Aorta (tissue), 5 donors: ENCODE measurements at places on chromosomes 12 and 14. TPM values are rescaled to one million over a fixed set of nuclear protein-coding genes. Genes with fewer than 3 reads are reported as not detected.

GYS2 gene
- total RNA-seq: 0.15 TPM

SLC6A13 gene
- total RNA-seq: 0.90 TPM

LTBP2 gene
- total RNA-seq: 363 TPM

BDKRB1 gene
- 0.36 TPM for total RNA-seq

RERGL gene
- total RNA-seq: 6.9 TPM

DNA sequence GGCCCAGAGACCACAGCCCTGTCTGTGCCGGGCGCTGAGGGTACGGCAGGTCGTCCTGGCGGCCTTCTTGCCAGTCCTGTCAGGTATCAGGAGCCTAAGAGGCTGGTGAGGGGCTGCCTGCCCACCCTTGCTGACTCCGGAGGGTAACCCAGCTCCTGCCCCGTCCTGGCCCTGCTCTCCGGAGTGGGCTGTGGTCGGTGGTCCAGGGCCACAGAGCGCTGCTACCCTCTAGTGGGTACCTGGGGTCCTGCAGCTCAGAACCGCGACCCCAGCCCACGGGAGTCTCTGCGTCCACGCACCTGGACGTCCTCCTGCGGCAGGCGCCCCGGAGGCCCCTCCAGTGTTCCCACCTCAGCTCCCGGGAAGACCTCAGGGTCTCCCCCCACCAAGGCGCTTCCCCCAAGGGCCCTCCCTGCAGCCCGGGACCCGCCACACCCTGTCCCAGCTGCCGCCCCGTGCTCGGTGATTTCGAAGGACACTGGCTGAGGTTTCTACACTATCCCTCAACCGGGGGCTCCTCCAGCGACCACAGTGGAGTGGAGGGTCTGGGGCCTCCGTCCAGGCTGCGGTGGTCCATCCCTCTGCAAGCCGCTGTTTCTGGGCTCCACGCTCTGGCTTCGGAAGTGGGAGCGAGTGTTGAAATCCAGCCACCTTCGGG is 75.9 kb upstream of the FBRSL1 start:
- no peak for DNase-seq

DNA sequence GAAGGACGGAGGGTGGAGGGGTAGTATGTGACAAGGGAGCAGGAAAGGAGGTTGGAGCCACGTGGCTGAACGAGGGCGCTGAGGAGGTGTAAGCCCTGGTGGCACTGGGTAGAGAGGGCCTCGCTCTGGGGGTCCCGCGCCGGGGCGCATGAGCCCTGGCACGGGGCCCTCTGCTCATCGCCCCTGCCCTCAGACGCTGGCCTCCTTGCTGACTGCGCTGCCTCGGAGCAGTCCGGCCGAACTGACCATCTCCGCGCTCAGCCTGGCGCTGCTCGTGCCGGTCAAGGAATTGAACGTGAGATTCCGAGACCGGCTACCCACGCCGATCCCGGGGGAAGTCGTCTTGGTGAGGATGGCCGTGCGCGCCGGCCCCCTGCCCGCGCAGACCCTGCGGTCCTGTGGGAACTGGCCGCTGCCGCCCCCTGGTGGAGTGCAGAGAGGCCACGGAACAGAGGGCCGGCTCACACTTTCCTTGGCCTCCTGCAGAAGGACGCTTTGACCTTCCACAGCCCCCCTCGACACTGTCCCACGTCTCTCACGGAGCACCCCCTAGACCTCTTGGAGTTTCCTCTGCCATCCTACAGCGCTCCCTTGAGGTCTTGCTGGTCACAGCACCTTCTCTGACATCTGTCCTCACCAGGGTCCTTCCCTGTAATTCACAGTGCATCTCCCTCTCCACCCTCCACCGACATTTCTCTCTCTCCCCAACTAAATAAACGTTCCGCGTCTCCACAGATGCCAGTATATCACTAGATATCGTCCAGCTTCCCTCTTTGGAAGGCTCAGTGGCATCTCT is 10.5 kb downstream of the ARHGEF25 start:
- peak; percentile 92 for DNase-seq

GRCh38 chr12:87160848-87161601 is 868.2 kb downstream of the C12orf50 start:
- DNase-seq: no peak

DNA sequence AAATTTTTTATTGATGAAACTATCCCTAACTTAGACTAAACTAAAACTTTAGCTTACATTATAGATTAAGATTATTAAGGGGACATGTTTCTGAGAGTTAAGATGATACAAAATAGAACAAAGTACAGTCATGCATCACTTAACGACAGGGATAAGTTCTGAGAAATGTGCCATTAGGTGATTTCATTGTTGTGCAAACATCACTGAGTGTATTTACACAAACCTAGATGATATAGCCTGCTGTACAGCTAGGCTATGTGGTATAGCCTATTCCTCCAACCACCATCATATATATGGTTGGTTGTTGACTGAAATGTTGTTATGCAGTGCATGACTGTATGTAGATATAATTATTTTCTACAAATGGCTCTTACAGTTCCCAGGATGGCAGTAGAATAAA is 46.5 kb downstream of the ATP6V1D start:
- no peak for DNase-seq

DNA sequence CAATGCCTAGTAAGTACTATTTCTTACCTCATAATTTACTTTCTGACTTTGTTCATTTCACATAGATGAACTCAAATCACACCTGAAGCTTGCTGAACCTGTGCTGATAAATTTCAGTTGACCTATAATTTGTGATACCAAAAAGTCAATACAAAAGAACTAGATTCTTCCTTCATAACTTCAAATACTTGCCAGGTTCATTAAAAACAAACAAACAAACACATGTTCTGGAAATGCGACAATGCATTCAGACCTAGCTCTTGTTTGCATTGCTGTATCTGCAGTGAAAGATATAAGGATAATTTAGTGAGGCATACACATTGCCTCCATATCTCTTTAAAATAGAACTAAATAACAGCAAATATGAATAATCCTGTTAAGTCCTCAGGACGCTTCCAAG is 221.3 kb downstream of the GXYLT1 start:
- no peak for DNase-seq

DNA sequence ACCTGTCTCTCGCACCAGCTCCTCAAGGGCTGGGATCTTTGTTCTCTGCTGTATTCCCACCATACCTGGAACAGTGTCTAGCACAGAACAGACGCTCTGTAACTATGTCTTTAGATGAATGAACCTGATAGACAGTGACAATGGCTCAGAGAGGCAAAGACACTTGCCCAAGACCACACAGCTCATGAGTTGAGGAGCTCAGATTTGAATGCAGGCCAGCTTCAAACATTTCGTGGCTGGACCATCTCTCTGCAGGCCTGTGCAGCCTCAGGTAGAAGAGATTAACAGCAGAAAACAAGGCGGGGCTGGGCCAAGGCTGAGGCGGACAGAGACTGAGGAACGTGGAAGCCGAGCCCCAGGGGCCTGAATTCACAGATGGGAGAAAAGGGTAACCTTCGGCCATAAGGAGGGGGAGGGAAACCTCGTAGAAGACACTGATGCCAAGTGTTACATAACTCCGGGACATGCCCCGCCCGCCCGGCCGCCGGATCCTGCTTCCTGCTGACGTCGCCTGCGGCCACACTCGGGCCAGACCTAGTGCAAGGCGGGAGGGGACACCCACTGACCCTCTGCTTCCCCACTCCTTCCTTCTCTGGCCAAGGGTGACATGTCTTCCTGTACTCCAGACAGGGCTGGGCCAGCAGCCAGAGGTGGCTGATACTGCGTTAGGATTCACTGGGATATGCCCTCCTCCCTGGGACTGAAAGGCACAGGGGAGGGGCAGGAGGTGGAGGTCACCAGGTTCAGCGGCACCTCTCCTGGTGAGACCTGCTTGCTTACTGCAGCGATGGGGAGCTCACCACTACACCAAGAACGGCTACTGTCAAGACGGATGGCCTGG is 86.8 kb downstream of the RFLNA start:
- DNase-seq: peak; percentile 96
